ENCODE measurements at places on chromosomes 3 and 15. TPM values are rescaled to one million over a fixed set of nuclear protein-coding genes. Genes with fewer than 3 reads are reported as not detected.

The GALNT15 gene
- total RNA-seq, result not detected

The LDHAL6B gene
- total RNA-seq, result not detected

The CLDN18 gene
- not detected for total RNA-seq

The MLF1 gene
- 43.8 TPM for total RNA-seq

The DET1 gene
- total RNA-seq, result 6.3 TPM

The ADAMTS7 gene
- total RNA-seq, result 5.5 TPM

The DGKG gene
- 26.1 TPM for total RNA-seq

The CADPS gene
- total RNA-seq, result 0.17 TPM

The GP9 gene
- not detected for total RNA-seq

The CLEC3B gene
- 0.37 TPM for total RNA-seq

The GOLGA8R gene
- total RNA-seq, result not detected

The AP3B2 gene
- 0.14 TPM for total RNA-seq

The FAM107A gene
- total RNA-seq, result not detected

The RNF168 gene
- total RNA-seq, result 12.6 TPM

The SEMA6D gene
- 10.4 TPM for total RNA-seq

The VEPH1 gene
- total RNA-seq, result 8.9 TPM

The OTOL1 gene
- total RNA-seq, result not detected

The DCBLD2 gene
- total RNA-seq, result 30.4 TPM

The LYSMD2 gene
- 21.3 TPM for total RNA-seq

The POLQ gene
- total RNA-seq, result 5.4 TPM

The ARHGAP31 gene
- 6.9 TPM for total RNA-seq

The ZNF501 gene
- total RNA-seq, result 1.9 TPM

The SERPINI1 gene
- 15.4 TPM for total RNA-seq

The TMEM41A gene
- 11.5 TPM for total RNA-seq

The ECT2 gene
- total RNA-seq, result 82.3 TPM

The ANKRD34C gene
- not detected for total RNA-seq

The CCDC13 gene
- total RNA-seq, result not detected

The OSTN gene
- total RNA-seq, result not detected

The NPTN gene
- 199 TPM for total RNA-seq

The FGD5 gene
- total RNA-seq, result not detected

The RTP4 gene
- total RNA-seq, result 16.6 TPM

The SEMA3G gene
- total RNA-seq, result 0.29 TPM

The ADGRG7 gene
- total RNA-seq, result not detected

The SLC12A8 gene
- 126 TPM for total RNA-seq

The ATP13A5 gene
- 0.04 TPM for total RNA-seq

The P2RY12 gene
- total RNA-seq, result not detected

The NR1I2 gene
- total RNA-seq, result not detected

The MYRIP gene
- not detected for total RNA-seq

The ZSCAN2 gene
- total RNA-seq, result 7.8 TPM

The TRAIP gene
- 5.7 TPM for total RNA-seq

The SELENOT gene
- total RNA-seq, result 165 TPM

The GOLGA6L10 gene
- total RNA-seq, result not detected

The ANKUB1 gene
- not detected for total RNA-seq

The SH2D7 gene
- not detected for total RNA-seq

The GOLGA8M gene
- 0.95 TPM for total RNA-seq

The NME9 gene
- total RNA-seq, result not detected

The PRSS50 gene
- not detected for total RNA-seq

All from H4 (cell line).